Omental fat pad (tissue), 4 donors: ENCODE measurements at places on chromosomes 12 and 14. TPM values are rescaled to one million over a fixed set of nuclear protein-coding genes. Genes with fewer than 3 reads are reported as not detected.

GRCh38 chr14:94544726-94545125 is 16.5 kb upstream of the SERPINA4 start:
- no peak for DNase-seq

PRB2 gene
- not detected for total RNA-seq

GRCh38 chr12:79857675-79858074 is 77.2 kb downstream of the PPP1R12A start:
- no peak for DNase-seq

SMCO2 gene
- total RNA-seq, result not detected

GRCh38 chr14:58238252-58239243 is 6.1 kb upstream of the PSMA3 start:
- no peak for DNase-seq

- DNase-seq, result peak; percentile 35
These were observed 41.4 kb downstream of the BORCS5 start for GRCh38 chr12:12398026-12398859.

DNA sequence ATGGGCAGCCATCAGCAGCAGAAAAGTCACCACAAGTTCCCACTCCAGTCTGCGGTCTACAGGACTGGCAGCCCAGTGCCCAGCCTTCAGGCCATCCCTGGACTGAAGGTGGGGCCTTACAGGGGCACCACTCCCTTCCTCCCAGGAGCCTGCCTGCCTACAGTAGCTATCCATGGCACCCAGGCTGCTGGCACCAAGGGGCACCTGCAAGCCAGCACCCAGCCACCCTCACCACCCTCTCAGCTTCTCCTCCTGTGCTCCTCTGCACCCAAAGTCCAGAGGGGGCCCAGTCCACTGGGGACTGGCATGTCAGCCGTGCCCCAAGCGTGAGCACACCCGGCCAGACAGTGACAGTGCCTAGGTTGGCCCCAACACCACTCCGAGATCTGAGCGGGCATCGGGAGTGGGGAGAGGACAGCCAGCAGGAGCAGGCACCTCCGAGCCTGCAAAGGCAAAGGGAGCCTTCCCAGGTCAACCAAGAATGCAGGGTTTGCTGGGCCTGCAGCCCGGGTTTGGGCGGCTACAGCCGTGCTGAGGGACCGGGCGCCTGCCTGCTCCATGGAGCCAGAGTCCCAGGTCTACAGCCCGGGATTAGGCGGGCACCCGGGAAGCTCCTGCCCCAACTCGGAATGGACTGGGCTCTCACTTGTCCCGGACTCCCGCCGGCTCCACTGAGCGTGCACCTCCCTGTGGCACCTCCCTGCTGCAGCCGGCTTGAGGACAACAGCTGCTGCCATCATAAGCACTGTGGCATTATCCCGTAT is 8.1 kb upstream of the OR6C65 start:
- DNase-seq, result no peak

GRCh38 chr12:23431006-23431405 is 518.5 kb downstream of the SOX5 start:
- no peak for DNase-seq

DNA sequence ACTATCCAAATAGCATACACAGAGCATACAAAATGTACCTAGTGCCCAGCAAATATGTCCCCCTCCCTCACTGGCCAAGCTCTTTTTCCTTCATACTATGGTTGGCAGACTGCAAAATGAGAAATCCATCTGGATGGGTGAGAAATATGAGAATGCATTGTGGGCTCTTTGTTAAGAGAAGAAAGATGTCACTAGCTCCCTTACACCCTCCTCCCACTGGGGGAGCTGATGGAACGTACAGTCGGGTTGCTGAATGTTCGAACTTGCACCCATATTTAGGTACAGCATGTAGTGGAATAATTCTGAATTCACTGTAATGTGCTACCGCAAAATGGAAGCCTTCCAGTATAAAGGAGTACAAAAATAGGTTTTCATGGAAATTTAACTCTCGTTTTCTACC is 377.4 kb downstream of the GRIN2B start:
- no peak for DNase-seq

- no peak for DNase-seq
These were observed 15.4 kb upstream of the ANKLE2 start for GRCh38 chr12:132776816-132777568.

DNA sequence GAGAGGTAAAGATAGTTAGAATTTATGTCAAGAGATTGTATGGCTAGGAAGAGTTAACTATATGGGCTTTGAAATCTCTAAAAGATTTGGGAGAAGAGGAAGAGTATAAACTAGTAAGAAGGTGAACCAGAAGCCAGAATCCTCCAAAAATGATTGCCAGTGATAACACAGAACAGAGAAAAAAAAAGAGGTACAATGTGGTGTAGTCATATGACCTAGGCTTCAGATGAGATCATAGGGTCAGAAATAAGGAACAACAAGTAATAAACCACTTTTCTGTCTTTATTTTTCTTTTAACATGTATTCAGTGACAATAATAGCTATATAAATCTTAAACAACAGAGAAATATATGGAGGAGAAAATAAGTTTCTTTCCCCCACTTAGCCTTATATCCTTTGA is 2.0 kb upstream of the NECAP1 start:
- no peak for DNase-seq

- no peak for DNase-seq
These were observed 580.2 kb downstream of the MED13L start for GRCh38 chr12:115697340-115697739.

ETV6 gene
- total RNA-seq, result 21.4 TPM

- DNase-seq, result no peak
These were observed 77.8 kb downstream of the NDUFA12 start for GRCh38 chr12:94925729-94926128.

GRCh38 chr12:12716151-12716792 is 896 bp upstream of the CDKN1B start:
- no peak for DNase-seq

SLCO1C1 gene
- total RNA-seq, result 0.48 TPM

DNA sequence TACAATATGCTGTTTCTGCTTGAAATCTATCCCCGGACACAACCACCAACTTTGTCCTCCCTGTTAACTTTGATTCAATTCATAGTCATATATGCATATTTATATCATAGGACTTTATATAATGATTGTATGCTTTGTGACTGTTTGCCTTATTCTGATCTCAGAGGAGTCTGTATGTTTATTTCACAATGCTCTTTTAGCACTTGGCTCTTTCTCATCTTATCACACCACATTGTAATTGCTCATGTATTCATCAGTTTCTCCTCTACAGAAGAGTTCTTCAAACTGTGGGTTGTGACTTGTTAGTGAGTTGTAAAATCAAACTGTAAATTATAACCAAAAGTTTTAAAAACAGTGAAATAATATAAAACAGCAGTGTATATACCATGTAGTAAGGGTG is 21.7 kb upstream of the PPM1A start:
- DNase-seq, result no peak

DNA sequence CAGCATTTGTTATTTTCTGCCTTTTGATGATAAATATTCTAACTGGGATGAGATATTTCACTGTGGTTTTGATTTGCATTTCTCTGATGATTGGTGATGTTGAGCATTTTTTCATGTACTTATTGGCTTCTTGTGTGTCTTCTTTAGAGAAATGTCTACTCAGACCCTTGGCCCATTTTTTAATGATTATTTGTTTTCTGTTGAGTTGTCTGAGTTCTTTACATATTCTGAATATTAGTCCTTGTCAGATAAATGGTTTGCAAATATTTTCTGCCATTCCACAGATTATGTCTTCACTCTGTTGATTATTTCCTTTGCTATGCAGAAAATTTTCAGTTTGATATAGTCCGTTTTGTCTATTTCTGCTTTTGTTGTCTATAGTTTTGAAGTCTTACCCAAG is 317.0 kb downstream of the CEP128 start:
- DNase-seq, result no peak

DNA sequence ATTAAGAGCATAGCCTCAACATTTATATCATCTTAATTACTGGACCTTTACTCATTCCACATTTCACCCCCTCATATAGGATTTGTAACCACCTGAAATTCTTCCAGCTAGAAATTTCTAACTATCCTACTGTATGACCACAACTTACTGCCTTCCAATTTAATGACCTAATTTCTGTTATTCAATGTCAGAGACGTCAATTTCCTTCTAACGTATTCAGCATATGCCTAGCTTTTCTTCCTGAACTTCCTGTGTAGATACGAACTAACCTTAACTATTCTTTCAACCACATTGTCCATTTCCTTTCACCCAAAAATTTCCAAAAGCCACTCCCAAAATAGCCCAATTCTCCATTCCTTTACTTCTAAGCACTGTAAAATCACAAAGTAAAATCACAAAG is 108.0 kb downstream of the EEA1 start:
- DNase-seq, result no peak

DNA sequence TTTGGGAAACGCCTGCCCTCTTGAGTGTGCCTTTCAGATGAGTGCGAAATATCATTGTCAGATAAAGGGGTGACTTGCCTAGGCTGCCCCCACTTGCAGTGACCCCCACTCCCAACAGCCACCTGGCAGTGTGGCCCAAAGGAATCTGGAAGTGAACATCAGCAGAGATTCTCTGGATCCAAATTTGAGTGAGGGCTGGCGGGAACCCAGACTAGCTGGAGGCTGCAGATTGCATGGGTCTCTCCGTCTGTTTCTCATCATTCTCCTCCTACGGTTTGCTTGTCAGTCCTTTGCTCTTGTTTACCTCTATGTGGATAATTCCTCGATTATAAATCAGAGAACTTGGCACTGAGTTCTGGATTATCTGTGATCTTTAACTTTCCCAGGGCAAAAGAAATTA is 280.8 kb downstream of the ZFP36L1 start:
- DNase-seq, result no peak

GRCh38 chr12:122860040-122860853 is 25.0 kb downstream of the HIP1R start:
- peak; percentile 66 for DNase-seq

ADSS1 gene
- total RNA-seq, result 4.7 TPM

- DNase-seq, result no peak
These were observed 1241.4 kb upstream of the TMEM132C start for GRCh38 chr12:127025545-127025944.

DNA sequence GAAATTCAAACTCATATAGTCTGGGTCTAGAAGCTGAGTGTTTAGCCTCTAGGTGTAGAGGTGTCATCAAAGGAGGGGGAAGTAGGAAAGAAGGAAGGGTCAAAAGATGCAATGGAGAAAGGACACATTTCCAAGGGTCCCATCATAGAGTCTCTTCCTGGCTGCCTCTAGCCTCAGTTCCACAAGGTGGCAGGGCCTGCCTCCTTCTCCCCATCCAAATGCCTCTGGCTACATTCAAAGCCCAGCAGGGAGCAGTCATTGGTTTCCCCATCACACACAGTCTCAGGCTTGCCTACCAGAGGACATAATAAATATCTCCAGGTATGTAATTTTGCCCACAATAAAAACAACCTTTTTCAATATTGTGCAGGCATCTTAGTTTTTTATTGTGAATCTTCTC is 2.1 kb upstream of the CCT2 start:
- DNase-seq, result no peak

- DNase-seq, result no peak
These were observed 79.7 kb upstream of the GNG2 start for GRCh38 chr14:51780741-51781140.
